ENCODE measurements at places on chromosomes 13 and 19.
A peak's percentile ranks its signal among the peaks of the same experiment; 100 is the strongest.

DNA sequence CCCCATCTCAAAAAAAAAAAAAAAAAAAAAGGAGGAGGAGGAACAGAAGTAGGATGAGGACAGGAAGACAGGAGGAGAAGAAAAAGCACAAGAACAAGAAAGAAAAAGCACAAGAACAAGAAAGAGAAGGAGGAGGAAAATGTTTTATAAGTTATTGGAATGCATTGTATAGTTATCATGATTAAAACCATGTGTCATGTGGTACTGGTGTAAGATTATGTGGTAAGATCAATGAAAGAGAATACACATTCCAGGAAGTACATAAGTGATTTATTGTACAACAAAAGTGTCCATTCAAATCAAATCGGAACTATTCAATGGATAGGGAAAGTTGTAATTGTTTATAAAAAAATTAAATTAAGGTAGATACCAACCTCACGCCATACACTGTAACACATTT lies 167.7 kb downstream of the MZT1 start:
- no peak for DNase-seq

- no peak for DNase-seq
Observed at GRCh38 chr19:1129535-1129934, 25.7 kb downstream of the GPX4 start.

GRCh38 chr13:81458170-81458569 lies 1117.2 kb upstream of the SPRY2 start:
- no peak for DNase-seq

DNA sequence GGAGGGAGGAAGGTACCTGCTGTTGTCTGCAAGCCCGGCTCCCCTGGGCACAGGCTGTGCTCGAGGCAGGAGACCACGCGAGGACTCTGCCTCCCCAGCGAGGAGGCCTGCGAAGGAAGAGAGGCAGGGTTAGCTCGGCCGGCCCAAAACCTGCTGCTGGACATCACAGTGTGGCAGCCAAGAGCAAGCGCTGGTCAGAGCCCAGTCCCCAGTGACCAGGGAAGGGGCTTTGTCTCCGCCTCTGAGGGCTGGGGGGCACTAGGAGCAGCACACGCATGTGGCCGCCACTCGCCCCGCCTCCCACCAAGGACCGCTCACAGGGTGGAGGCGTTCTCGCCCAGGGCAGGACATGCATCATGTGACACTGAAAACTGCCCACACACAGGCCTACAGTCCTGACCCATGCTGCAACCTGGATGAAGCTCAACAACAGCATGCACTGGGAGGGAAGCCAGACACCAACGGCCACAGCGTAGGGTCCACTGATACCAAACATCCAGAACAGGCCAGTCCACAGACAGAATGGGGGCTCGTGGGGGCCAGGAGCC lies 8.5 kb downstream of the MIER2 start:
- DNase-seq = no peak

- no peak for DNase-seq
Observed at GRCh38 chr19:36115453-36116343, at the start of gene TBCB. Gene TBCB (plus strand): TSS chr19:36115468. CDS start chr19:36115561, 93 bp downstream.

GRCh38 chr19:53898636-53899341 lies 10.3 kb upstream of the CACNG7 start:
- DNase-seq = no peak

DNA sequence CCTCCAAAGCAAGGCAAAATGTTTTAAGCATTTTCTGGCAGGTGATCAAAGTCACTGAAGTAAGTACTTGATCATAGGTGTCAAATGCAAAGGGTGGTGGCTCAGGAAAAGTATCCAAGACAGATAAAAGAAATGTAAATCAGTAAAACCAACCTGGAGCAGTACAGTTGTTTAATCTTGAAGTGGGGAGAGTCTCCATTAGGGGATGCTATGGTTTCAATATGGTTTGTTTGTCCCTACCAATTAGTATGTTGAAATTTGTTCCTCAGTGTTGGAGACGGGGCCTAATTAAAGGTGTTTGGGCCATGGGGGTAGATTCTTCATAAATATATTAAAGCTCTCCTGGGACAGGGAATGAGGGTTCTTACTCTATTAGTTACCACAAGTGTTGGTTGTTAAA lies 1781.7 kb upstream of the PRR20A start:
- DNase-seq = no peak

- no peak for DNase-seq
Observed at GRCh38 chr19:970695-971094, 13.4 kb upstream of the WDR18 start.

GRCh38 chr19:46626446-46626845 lies 1.6 kb upstream of the PTGIR start:
- no peak for DNase-seq

DNA sequence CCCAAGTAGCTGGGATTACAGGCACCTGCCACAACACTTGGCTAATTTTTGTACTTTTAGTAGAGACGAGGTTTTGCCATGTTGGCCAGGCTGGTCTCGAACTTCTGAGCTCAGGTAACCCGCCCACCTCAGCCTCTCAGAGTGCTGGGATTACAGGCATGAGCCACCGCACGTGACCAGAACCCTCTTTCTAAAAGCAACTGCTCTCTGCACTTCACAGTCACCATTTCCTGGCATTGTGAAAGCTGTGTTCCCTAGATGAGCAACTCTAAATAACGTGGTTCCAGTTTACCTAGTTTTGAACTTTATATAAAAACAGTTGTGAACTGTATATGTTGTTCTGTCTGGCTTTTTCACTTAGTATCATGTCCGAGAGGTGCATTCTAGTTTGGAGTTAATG lies 152.9 kb downstream of the SIPA1L3 start:
- peak; percentile 47 for DNase-seq

DNA sequence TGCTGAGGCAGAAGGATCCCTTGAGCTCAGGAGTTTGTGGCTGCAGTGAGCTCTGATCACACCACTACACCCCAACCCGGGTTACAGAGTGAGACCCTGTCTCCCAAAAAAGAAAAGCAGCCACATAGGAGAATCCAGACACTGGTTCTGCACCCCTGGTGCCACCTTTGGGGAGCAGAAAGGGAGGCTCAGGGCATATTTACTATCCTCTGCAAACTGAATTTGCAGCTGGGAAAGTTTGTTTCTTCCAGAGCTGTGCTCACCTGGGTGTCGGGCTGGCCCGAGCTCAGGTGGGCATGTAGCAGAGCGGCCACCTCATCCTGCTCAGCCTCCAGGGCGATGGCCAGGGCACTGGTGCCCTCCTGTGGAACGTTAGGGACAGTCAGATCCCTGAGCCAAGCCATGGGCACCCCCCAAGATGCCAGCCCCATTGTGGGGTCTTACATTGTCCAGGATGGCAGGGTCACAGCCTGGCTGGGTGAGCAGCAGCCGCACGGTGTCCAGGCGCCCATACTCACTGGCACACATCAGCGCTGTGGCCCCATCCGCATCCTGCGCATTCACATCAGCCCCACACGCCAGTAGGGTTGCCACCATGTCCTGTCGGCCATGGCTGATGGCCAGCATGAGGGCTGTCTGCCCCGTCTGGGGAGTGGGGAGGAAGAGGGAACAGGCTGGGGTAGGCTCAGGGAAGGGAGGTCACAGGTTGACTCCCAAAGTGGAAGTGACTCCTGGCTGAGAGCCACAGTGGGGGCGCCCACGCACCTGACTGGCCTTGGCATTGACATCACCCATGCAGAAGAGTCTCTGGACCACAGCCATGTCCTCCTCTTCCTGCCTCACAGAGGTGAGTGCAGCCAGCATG lies 3.1 kb downstream of the RPS28 start:
- no peak for DNase-seq

DNA sequence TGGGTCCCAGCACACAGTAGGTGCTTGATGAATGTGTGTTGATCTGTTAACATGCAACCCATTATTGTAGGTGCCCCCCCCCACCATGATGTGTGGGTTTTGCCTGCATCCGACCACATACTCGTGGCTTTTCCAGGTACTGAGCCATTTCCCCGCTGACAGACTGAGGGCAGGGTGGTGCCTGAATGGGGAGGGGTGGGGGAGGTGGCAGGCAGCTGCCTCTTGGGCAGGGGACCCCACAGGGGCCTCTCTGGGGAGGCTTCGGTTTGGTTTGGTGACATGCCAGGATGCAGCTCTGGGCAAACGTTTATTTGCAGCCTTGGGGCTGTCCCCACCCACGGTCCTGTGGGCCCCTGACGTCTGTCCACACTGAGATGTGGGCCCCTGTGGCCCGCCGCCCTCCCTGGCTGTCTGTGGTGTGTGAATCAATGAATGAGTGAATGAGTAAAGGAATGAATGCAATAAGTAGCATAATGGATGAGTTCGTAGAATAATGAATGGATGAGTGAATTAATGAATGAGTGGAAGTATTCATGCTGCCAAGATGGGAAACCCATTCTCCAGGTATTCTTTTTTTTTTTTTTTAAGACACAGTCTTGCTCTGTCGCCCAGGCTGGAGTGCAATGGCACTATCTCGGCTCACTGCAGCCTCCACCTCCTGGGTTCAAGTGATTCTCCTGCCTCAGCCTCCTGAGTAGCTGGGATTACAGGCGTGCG lies 9.0 kb upstream of the JUND start:
- DNase-seq = peak; percentile 82

DNA sequence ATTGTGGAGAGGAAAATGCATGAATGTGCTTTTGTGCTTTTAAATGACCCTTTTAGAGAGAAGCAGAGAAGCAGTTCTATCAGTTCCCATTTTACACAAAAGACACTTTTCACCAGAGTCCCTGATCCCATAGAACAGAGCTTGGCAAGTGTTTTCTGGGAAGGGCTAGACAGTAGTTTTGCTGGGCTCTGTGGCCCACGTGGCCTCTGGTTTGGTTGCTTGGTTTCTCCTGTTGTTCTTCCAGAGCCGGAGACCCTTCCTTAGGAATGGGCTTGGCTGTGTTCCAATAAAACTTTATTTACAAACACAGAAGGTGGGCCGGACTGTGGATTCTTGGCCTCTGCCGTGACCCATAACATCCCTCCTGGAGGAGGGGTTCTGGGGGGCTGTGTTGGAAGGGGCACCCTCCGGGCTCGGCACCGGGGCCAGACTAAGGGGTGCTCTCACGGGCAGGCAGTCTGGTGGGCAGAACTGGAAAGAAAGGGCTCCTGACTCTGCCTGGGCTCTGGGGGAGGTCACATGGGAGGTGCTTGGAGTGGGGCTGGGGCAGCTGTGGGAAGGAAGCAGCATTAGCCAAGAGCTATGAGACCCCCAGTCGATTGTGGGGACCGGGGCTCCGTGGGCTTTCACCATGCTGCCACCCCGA lies 3.2 kb downstream of the SPPL2B start:
- DNase-seq = no peak

- peak; percentile 88 for DNase-seq
Observed at GRCh38 chr19:35318679-35319448, 10.1 kb upstream of the CD22 start.

- DNase-seq = no peak
Observed at GRCh38 chr13:94947965-94948371, 235.6 kb upstream of the SOX21 start.

DNA sequence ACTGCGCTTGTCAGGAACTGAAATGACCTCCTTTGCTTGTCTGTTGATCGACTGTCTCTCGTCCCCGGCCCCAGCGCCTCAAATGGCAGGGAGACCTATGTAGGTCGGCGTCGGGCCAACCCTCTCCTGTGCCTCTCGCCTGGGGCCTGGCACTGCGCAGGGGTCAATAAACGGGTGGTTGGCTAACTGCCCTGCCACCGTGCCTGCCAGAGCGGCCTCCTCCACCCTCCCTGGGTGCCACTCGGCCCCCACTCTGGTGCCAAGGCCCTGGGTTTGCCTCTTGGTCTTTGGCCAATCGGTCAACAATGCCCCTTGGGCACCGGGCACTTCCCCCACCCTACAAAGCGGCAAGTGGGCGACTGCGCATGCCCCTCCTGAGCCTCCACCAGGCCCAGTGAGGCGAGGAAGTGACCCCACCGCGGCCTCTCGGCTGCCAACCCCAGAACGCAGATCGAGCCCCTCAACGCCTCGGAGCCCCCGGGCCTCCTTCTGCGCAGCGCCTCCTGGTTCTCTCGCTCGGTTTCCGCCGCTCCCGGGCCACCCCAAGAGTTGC lies 1.1 kb downstream of the KEAP1 start:
- peak; percentile 91 for DNase-seq

DNA sequence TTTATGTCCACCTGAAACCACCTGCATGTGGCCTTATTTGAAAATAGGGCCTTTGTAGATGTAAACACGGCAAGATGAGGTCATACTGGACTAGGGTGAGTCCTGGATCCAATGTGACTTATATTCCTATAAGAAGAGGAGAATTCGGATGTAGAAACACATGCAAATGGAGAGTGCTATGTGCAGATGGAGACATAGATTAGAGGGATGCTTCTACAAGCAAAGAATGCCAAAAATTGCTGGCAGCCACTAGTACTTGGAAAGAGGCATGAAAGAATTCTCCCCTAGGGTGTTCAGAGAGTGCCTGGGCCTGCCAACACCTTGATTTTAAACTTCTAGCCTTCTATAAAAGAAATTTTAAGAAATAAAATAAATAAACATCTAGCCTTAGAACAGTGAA lies 226.1 kb downstream of the RFC3 start:
- no peak for DNase-seq

GRCh38 chr13:97520061-97520460 lies 86.1 kb downstream of the RAP2A start:
- DNase-seq = no peak

GRCh38 chr13:39740761-39741160 lies 85.3 kb downstream of the COG6 start:
- DNase-seq = no peak

- peak; percentile 93 for DNase-seq
Observed at GRCh38 chr19:38210458-38210987, 13.5 kb downstream of the DPF1 start.

DNA sequence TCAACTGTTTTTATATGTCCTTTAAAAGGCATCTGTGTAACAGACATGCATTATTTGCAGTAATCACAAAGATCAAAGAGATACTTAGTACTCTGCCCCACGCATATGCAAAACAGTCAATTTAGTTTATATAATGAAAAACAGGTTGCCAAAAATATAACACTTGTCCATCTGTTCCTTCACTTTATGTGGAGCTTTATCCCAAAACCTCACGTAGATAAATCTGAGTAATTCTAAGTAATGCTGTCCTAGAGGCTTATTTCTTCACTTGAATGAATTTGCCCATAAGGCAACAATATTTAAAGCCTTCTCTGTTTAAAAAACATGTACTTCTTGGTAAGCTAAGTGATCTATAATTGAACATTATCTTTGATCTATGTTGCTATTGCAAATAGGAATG lies 20.3 kb upstream of the SLITRK6 start:
- DNase-seq = no peak

DNA sequence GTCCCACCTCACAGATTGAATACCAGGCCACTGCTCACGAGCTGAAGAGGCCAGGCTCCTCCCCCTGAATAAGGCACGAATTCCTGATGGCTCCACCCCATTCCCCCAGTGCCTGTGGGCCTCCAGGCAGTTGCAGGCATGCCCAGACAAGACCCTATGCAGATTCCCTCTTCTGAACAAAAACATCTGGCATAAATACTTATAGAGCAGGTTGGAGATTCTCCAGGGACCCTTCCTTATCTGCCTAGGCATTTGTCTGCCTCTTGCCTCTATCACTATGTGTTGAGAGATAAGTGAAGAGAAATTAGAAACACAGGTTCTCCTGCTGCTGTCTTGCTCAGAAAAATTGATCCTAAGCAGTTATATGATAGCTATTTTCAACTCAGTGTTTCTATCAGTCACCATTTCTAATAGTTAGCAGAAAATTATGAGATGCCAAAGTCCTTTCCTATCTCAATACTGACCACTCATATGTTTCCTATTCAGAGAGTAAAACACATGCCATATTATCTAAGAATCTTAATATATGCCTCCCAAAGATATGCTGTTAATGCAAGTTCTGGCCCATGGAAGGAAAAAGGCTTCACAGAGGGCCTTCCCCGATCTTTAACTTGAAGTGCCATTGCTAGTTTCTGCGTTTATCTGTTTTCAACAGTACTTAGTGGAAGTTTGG lies 364.0 kb downstream of the KCTD12 start:
- no peak for DNase-seq

- DNase-seq = no peak
Observed at GRCh38 chr13:100517135-100517534, 71.5 kb downstream of the GGACT start.

Data from left lung (tissue), 14 donors.